Hindlimb muscle (tissue), 1 donor: ENCODE measurements at places on chromosomes 1 and 21. TPM values are rescaled to one million over a fixed set of nuclear protein-coding genes. Genes with fewer than 3 reads are reported as not detected.

Gene TPTE
- polyA plus RNA-seq = not detected

DNA sequence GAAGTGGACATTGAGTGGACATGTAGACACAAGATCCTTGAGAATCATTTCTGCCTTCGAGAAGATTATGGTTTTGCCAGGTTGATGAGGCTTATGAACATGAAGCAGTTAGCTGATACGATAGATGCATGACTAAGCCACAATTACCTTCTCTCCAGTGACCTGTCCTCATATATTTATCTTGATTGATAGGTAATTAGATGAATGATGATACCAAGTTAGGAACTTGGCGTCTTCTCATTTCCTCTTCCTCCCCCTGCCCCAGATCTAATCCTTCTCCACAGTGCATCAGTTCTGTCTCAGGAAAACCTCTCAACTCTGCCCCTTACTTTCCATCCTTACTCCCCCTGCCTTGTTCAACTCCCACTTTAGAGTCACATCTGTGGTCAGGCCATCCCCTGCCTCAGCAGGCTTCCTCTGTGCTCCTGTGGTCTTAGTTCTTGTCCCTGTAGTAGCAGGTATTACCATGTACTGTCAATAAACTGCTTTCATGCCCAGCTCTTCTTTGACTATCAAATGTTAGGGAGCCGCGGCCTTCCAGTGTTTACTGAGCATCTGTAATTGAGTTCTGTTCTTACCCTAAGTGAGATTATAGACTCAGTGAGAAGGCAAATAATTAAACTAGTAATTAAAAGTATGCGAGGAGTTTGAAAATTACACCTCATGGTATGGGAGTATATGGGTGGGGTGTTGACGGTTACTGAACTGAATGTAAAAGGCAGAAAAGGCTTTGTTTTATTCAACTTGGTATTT is 5.1 kb downstream of the ST6GALNAC3 start:
- no peak for DNase-seq

GRCh38 chr1:41517062-41517438 is 32.6 kb upstream of the EDN2 start:
- DNase-seq = no peak

DNA sequence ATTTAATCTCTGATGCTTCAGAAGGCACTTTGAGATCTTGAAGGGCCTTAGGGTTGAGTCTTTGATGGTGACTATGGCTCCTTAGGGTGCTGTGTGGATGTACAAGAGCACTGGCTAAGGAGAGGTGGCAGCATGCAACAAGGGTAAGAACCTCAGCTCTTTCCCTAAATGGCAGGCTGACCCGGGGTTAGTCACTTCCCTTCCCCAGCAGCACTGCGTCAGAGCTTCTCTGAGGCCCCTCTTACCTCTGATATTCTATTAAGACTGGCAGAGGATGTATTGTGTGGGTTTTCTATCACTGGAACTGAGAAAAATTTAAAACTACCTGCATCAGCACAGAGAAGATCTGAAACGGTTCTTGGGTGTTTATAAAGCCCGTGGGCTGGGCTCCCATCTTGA is 11.8 kb downstream of the C1orf116 start:
- no peak for DNase-seq
